ENCODE measurements at places on chromosomes 2 and 18.

DNA sequence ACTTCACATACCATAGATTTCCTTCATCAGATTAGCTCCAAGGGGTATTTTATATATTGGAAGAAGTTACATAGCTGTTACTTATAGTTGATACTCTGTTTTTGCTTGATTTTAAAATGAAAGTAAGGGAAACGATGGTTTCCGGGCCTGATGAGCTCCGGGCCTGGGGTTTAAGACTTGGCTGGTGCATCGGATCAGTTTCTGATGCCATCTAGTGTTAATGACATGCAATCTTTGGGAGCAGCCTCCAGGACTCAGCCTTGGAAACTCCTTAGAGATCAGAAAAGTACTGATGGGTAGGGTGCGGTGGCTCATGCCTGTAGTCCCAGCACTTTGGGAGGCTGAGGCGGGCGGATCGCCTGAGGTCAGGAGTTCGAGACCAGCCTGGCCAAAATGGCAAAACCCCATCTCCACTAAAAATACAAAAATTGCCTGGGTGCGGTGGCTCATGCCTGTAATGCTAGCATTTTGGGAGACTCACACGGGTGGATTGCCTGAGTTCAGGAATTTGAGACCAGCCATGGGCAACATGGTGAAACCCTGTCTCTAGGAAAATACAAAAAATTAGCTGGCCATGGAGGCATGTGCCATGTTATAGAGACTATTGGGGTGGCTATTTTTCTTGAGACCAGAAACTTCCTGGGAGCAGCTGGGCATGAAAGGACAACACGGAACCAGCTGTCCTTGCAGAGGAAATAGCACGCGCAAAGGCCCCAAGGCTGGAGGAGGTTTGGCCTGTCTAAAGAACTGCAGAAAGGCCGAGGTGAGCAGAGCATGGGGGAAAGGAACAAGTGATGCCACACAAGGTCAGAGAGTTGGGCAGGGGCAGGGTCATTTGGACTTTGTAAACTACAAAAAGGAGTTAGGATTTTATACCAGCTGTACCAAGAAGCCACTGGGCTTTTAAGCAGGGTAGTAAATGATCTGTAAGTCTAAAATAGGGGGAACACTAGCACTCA, 46.9 kb upstream of the CNOT11 start:
- DNase-seq = peak; percentile 79

DNA sequence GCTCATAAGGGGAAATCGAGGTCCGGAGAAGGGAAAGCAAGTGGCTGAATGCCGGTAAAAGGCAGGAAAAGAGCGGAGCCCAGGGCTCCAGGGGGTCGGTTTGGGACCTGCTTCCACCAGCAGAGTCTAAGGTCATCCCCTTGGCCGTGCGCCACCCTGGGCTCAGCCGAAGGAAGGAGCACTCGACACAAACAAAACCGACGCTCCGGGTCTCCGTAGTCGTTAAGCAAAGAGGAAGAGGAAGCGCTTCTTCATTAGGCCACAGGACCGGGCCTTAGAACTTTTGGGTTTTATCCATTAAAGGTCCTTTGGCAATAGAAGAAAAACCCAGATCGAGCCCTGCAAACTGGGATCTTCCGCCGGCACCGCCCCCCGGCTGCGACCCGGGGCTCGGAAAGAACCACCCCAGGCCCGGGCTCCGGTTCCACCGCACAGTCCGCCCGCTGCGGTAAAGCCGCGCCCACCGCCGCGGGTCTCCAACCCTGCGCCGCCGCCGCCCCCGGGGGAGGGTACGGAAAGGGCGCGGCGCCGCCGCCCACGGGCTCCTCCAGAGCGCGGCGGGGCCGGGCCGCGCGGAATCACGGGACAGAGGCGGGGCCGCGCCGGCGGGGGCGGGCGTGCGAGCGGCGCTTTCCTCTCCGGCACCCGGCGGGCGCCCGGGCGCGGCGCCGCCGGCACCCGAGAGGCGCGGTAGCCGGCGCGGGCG, at the start of gene TTL:
TTL (plus strand) TSS at position 629 of the 706 bp plus-strand sequence. CDS start 189 bp downstream, outside the sequence.
- DNase-seq = peak; percentile 57

GRCh38 chr2:64362562-64363026, 91.4 kb upstream of the LGALSL start:
- DNase-seq = no peak

DNA sequence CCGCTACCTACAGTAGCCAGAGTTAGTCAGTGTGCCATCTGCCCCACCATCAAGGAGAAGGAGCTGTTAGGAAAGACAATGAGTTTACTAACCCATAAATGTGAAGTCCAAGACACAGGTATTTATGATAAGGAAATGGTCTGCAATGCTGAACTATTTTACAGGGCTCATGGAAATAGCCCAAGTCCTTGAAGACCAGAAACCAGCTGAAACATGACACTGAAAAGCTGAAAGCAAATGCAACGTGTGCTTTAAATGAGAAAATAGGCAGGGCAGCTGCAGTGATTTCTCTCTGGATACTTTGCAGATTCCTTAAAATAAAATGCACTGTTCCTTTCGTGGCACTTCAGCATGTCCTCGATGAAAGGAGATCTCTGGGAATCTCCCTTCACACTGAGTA, 256.4 kb upstream of the TCF4 start:
- no peak for DNase-seq

- no peak for DNase-seq
Observed at GRCh38 chr2:30665761-30666265, 141.4 kb downstream of the CAPN13 start.

- DNase-seq = no peak
Observed at GRCh38 chr2:169366066-169366465, 3.7 kb upstream of the LRP2 start.

DNA sequence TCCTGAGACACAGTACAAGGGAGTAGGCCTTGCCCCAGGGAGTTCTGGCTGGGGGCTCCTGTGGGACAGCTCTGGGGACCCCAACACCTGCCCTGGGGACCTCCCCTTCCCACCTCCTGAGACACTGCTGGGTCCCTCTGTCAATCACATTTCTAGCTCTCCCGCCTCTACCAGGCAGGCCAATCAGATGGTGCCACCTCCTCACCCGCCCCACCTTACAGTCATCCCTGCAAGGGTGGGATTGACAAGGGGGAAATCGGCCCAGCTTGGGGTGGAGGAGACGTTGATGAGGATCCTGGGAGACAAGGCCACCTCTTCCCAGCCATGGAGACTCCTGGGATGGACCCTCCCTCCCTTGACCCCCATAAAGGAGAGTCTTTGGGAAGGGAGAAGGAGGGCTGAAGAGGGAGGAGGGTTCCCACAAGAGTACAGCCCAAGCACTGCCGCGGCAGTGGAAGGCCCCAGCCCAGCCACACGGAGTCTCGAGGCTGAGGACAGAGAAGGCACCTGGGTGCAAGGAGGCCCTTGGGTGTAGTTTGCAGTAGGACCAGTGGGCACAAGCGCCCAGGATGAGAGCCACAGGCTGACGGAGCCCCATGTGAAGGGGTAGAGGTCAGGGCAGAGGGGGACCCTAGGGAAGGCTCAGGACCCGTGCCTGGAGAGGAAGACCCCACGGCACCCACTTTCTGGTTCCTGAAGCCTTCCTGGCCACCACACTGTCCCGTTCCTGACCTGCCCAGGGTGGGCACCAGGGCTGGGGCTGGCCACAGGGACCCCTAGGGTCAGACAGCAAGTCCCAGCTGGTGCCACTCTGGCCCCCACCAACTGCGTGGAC, 109.9 kb upstream of the OTOS start:
- no peak for DNase-seq

DNA sequence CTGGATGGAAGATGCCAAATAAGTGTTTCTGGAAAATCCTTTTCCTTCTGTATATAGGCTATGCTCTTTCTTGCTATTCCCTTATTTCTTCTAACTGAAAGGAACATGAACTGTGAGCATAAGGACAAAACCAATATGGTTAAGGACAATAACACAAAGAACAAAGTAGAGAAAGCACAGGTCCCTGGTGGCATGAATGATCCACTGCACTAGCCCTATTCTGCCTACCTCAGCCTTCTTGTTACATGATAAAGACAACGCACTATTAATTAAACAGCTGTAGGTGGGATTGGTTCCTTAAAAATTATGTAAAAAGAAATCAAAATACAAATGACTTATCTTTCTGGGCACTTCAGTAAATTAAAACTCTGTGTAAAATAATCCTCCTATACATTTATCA, 1.9 kb upstream of the WDR75 start:
- DNase-seq = peak; percentile 11

DNA sequence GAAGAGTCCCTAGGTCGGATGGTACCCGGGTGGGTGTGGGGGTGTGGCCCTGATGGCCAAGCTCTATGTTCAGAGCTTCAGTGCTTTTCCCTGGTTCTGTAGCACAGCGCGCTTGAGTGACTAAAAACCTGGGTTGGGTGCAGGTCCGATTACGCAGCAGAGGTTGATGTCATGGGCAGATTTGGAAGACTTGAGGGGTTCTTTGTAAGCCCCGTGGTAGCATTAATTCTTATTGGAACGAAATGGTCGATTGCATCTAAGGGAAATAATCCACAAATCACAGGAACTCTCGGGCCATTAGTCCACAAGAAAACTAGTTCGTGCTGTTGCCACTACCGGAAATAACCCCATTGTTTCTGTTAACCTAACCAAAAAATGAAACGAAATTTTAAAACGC, 9.0 kb downstream of the HOXD8 start:
- DNase-seq = peak; percentile 60

DNA sequence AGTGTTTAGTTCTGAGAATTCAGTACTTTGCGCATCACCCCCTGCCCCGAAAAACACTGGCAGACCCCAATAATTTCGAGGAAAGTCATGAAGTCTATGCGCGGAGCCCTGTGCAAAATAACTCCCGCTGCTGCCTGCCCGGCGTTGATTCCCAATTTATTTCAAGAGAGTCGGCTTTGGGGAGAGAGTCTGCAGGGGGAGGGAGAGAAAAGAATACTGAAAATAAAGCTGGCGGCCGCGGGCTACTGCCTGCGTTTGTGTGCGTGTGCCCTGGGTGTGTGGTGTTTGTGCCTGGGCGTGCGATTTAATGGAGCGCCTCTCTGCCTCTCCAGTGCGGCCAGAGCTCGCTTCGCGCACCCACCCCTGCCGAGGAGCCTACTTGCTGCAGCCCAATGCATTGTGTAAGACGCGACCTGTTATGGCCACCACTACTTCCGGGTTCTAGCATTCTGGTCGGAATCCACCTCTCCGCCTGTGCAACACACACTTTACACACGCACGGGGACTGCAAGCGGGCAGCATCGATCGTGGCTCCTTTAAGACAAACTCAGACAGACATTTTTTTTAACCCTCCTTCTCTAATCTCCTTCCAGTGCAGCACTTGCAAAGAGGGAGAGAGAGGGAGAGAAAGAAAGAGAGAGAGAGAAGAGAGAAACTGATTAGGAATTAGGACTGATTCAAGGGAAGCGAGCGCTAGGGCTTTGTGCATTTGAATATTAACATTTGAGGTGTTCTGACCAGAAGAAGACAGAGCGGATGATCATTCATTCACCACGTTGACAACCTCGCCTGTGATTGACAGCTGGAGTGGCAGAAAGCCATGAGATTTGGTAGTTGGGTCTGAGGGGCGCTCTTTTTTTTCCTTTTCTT, at the start of gene MEIS1:
MEIS1 (plus strand) TSS at position 447 of the 870 bp plus-strand sequence. CDS start 732 bp downstream, outside the sequence.
- DNase-seq = peak; percentile 84

DNA sequence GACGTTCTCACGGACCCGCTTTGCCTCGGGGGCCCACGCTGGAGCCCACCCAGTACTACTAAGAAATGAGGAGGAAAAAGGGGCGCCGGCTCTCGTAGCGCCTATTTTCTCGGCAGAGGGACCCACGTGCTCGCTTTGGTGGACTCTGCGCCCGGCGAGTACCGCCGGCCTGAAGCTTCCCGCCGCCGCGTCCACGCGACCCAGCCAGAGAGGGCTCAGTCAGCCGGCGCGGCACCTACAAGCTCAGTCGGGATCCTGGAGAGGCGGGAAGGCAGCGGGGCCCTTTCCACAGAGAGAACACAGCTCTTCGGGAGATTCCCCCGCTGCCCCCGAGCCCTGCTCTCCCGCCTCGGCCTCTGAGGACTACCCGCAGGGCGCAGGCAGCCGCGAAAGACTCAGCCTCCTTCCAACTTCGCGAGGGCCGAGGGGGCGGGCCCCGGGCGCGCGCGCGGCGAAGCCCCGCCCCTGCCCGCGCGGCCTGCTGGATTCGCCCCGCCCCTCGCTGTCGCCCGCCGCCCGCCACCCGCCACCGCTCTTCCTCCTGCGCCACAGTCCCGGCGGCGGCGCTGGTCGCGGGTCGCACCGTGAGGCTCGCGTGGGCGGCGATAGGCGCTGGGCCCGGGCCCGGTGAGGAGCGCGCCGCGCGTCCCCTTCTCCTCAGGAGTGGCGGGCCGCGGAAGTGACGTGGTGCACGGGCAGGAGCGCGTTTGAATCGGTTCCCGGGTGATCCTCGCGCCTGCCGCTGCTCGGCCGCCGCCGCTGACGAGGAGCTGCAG, at the start of gene SMCHD1:
SMCHD1 (plus strand) TSS at position 549 of the 776 bp plus-strand sequence. CDS start 350 bp downstream, outside the sequence.
- peak; percentile 64 for DNase-seq

- DNase-seq = no peak
Observed at GRCh38 chr2:74712223-74713053, 58.4 kb downstream of the SEMA4F start.

DNA sequence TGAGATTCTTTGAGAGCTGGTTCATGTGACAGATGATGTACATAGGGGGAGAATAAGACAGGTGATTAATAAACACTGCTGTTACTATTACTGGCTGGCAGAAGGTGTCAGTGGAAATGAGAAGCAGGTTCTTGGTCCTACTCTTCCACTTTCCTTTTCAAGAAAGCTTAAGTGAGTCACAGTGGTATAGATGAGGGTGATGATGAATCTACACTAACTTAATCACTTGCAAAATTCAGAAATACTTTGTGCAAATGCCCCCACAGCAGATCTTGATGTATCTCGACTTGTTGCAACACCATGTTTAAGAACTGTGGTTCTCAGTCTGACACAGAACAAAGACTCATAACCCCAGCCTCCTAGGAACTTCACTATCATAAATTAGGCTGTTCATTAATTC, 35.9 kb upstream of the MGAT5 start:
- DNase-seq = no peak

GRCh38 chr2:43737855-43738254, 36.0 kb upstream of the DYNC2LI1 start:
- no peak for DNase-seq

DNA sequence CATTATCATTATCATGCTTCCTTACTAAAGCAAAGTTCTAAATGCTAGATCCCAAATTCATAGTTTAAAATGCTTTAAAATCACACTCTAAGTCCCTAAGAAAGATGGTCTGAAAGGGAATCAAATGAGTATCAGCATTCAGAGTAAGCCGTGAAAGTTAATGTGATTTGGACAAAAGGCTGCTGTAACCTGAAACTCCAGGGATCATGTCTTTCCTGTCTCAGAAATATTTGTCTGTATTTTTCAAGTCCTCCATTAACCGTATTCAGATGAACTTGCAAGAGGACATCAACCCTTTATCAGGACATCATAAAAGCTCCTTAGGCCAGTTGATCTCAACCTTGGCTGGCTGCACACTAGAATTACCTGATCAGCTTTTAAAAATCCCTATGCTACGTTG, 324.3 kb upstream of the PKDCC start:
- DNase-seq = no peak

- DNase-seq = no peak
Observed at GRCh38 chr18:62080172-62080900, 106.5 kb downstream of the PIGN start.

- DNase-seq = no peak
Observed at GRCh38 chr2:104046466-104046865, 807.4 kb upstream of the POU3F3 start.

GRCh38 chr2:227933884-227934283, 62.5 kb downstream of the DAW1 start:
- DNase-seq = no peak

Data from kidney capillary endothelial cell (primary cell).